ENCODE measurements at places on chromosomes 1 and 21.

DNA sequence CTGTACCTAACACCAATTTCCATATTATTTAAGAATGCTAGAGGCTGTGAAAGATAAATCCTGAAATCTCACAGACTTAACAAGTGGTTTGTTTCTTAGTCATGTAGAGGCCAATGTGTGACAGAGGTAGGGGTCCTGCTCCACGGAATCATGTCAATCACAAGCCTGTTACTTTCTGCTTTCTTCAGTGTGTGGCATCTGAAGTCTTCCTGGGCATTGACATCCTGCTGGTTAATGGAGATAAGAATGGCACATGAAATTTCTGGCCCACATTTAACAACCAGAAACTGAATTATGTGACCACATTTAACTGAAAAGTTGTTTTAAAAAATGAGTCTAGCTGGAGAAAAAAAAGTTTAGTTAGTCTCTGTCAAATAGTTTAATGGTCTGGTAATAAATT, 68.3 kb upstream of the PLA2G4A start:
- DNase-seq = no peak

DNA sequence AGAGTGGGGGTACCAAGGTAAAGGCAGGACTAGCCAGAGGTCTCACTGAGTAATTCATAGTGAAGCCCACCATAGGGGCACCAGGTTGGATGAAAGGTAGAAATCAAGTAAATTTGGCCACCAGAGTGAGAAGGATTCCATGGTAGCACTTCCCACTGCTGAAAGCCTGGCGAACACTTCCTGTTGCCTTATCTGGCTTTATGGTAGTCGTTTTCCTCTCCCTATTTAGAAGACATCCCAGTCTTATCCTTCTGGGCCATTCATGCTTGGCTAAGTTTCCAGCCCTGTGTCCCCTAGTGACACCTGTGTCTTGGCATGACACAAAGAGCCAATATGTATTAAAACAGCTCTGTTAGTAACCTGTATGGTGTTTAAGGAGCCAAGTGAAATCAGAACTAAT, 74.3 kb upstream of the SIPA1L2 start:
- DNase-seq = no peak

DNA sequence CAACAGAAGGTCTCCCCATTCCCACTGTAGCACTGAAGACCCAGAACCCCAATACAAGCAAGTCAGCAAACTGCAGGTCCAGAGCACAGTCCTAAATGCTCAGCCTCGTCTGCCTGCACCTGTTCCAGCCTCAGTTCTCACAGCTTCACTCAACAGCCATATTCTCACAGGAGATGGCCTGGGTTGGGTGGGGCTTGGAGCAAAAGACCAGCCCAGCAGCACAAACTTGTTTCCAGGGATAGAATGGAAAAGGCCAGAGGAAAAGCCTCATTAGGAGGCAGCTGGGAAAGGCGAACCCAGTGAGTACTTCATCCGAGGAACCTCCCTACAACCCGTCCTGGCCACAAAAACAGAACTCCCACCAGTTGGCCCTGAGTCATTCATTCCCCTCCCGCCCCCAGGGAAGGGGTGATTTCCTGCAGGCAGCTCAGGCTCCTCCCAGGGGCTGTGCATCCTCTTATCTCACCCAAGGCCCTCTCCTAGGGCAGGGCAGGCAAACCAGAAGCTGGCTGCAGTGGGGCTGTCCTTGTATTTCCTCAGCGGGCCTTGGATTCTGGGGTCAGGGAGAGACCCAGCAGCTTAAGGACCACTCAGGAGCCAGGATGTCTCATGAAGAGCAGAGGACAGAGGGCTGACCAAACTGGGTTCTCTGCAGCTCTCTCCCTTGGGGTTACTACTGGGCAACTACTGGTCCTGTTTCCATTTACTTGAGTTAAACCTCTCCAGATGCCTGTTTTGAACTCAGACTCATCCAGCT, 7.4 kb upstream of the MPL start:
- DNase-seq = no peak

DNA sequence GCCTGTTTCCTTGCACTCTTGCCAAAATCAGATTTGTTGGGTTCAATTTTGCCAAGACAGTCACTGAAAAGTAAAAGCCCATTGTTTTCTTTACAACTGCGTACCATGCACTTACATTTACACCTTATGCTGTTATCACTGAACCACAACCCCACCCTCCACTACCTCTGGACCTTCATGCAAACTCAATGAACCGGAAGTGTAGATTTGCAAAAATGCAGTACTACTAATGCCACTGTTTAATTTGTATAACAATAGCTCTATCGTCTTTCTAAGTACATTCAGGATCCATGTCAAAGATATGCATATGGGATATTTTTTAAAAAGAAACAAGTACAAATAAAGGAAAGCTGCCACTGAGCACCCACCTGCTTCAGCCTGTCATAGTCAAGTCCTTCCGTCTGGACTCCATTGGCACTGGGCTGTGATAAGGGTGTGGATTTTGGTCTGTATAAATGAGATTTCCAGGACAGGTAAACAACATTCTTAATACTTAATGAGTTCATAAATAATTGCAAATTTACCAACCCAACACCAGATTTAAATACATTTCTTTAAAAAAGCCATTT, 72.9 kb upstream of the LBR start:
- DNase-seq = no peak

DNA sequence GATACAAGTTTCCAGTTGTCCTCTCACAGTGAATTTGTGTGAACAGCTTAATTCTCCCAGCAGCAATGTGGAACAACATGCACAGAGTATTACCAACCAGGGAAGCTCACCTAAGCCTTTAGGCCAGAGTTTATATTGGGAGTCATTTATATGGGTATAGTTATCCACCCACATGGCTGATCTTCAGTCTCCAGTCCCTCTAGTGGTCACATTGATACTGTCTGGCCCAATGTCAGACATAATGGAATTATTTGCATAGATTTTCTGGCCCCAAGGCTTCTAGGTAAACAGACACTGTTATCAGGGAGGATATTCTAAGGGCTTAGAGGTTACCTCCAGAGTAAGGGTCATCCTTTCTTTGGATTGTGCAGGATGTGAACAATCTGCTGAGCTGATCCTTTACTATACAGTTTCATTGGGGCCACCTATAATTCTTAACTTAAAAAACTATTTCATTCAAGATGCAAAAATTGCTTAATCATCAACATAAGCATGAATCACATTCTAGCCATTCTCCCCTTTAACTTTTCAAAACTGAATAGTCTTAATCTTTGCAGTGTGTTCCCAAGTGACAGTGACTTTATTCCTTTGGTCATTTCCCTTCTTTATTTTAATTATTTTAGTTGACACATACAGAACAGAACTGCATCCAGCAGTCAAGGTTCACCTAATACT, 210.9 kb downstream of the LTN1 start:
- no peak for DNase-seq

- DNase-seq = no peak
These were observed 58.7 kb downstream of the DMRTB1 start for GRCh38 chr1:53517821-53518352.

GRCh38 chr1:61114178-61114870, 32.0 kb downstream of the NFIA start:
- DNase-seq = no peak

- DNase-seq = no peak
These were observed 71.1 kb upstream of the C8B start for GRCh38 chr1:57036641-57037579.

DNA sequence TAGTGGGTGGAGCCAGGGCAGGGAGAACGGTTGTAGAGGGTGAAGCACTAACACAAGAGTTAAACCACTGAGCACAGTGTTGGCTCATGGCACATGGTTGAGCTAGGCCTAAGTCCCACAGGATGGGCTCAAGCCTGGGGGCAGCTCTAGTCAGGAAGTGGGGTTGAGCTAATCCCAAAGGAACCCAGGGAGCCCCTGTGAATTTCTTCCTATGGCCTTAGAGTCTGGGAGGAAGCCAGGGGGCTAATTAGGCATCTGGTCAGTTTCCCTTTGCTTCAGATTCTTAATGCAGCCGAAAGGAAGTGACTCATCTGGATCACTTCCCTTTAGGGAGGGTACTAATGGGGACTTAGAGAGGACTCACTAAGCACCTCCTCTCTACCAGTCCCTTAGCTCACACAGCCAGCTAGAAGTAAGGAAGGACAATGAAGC, 10.1 kb downstream of the CFAP45 start:
- DNase-seq = no peak
